Caudate nucleus (tissue), 63 donors: ENCODE measurements at places on chromosomes 7 and 10.

DNA sequence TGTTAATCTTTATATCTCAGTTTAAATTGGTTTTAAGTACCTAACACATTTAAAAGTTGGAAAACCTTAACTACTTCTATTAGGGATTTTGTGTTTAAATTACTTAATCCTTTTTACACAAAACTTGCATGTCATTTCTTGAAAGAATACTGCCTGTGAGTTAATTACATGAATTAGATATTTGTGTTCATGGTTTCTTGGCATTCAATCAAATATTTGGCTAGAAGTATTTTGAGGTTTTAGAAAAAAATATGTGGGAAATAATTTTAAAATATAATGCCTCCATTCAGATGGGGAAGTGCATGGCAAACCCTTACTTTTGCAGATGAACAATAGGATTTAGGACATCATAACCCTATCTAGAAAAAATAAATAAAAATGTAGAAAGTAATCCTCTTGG is 186.5 kb upstream of the SEMA3E start:
- no peak for DNase-seq

DNA sequence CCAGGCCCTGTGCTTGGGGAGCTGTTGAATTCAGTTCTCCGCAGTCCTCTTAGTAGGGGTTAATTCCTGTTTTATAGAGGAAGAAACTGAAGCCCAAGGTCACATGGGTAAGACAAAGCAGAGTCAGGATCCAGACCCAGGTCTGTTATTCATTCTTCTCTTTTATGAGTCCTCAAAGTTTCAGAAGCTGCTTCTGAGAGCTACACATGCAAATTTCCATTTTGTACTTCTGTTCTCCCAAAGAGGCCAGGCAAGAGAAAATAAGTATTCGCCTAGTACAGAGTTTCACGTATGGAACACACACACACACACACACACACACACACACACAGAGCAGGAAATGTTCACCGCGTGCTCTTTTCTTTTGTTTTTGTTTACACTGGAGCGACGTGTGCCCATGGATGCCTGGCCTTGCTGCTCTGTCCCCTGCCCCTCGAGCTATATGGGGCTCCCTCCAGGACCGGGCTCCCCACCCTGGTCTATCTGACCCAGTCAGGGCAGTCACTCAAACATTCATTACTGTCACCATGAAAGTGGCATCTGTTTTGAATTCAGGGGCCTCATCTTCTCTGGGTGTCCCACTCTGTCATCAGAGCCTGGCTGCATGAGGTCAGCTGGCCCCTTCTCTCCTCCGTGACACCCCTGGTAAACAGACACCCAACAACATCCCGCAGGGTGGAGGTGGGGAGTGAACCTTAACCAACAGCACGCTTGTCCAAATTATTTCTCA is 84.4 kb downstream of the TNS3 start:
- no peak for DNase-seq

- no peak for DNase-seq
Observed at GRCh38 chr7:144842377-144842851, 6.6 kb upstream of the TPK1 start.

DNA sequence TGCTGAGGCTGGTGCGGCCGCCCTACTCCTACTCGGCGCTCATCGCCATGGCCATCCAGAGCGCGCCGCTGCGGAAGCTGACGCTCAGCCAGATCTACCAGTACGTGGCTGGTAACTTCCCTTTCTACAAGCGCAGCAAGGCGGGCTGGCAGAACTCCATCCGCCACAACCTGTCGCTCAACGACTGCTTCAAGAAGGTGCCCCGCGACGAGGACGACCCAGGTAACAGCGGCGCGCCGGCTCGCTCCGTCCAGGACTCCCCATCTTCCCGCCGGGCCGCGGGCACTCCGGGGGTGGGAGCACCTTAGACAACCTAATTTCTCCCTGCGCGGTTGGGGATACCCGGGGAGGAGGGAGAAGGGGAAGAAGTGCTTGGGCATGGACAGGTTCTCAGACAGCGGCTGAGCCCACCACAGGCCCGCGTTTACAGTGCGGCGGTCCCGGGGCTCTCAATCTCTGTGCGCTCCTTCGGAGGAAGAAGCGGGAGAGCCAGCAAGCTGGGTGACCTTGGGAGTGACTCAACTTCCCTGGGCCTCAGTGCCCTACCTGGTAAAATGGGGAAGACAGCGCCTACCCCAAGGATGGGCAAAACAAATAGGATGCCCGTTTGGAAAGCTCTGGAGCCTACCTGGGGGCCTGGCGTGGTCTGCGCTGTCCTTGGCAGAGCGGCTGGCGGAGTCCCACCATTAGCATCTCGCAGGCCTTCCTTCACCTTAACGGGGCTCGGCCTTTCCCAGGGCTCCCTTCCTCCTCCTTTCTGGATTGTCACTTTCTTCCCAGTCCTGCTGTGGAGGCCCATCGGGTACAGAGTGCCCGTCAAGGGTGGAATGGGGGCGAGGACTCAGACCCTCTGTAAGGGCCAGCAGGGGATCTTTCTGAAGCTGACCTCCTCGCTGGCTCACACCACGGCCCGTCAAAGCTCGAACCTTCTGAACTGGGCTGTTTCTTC is 852 bp downstream of the FOXI2 start:
- no peak for DNase-seq
